Common myeloid progenitor, CD34-positive (primary cell): ENCODE measurements at places on chromosomes 1 and 21.

GRCh38 chr1:1348420-1349255 is 580 bp downstream of the DVL1 start:
- DNase-seq = peak; percentile 35

DNA sequence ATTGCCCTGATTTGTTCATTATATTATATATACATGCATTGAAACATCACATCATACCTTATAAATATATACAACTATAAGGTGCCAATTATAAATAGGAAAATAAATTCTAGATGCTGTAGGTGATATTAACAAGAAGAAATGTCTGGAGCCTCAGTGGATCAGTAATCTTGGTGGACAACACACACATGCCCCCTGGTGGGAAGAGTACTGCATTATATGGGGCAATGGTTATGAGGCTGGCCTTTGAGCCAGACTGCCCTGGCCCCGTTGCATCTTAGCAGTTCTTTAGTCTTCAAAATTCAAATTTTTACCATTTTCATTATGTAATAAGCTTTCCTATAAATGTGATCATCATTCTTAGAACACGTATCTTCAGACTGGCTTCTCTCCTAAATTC is 335.0 kb upstream of the GREM2 start:
- no peak for DNase-seq

DNA sequence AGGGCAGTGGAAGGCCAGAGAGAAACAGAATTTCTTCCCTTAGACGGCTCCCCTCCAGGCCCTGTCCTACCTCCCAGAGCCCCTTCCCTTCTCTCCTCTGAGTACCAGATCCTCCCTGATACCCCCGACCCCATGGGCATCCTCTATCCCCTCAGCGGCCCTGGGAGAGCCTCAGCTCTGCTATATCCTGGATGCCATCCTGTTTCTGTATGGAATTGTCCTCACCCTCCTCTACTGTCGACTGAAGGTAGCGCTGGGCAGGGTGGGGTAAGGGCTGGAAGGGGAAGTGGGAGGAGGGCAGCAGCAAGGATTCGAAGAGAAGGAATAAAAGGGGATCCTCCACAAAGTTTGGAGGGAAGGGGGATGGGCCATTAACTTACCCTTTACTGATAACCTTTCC is 2.7 kb downstream of the FCER1G start:
- no peak for DNase-seq

GRCh38 chr1:15937146-15937545 is 38.8 kb downstream of the ZBTB17 start:
- no peak for DNase-seq

DNA sequence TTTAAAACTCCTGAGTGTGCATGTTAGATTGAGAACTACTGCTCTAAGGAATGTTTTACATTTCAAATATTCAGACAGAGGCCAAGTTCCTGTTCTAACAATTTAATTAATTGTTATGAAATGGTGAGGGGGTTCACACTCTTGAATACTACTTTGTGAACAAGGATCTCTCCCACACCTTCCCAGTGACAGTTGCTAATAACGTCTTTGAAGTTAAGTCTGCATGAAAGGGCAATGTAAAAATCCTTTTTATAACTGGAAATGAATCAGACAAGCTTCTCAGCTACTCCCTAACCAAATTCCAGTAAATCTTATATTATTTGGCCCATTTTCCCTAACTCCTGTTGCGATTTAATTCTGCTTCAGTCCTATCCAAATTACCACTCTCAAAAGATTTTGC is 828.5 kb upstream of the ADAMTS5 start:
- DNase-seq = no peak

GRCh38 chr1:244100704-244101453 is 49.8 kb downstream of the ZBTB18 start:
- peak; percentile 91 for DNase-seq

DNA sequence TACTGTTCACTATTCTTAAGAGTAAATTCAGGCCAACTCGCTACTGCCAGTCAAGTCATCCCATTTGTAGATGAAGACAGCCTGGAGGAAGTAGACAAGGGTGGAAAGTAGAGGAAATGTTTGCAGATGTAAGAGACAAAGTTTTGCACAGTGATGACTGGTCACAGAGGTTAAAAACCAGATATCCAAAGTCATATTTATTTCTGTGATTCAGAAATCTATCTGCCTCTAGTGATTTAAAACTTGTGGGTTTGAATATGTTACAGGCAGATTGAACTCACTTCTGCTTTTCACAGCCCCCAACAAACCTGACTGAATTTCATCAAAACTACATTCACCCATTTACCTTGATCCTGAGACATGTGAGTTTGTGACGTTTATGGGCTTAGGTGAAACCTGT is 484.7 kb upstream of the C1orf87 start:
- peak; percentile 82 for DNase-seq

GRCh38 chr1:74822851-74823401 is 90.0 kb downstream of the TYW3 start:
- DNase-seq = no peak

DNA sequence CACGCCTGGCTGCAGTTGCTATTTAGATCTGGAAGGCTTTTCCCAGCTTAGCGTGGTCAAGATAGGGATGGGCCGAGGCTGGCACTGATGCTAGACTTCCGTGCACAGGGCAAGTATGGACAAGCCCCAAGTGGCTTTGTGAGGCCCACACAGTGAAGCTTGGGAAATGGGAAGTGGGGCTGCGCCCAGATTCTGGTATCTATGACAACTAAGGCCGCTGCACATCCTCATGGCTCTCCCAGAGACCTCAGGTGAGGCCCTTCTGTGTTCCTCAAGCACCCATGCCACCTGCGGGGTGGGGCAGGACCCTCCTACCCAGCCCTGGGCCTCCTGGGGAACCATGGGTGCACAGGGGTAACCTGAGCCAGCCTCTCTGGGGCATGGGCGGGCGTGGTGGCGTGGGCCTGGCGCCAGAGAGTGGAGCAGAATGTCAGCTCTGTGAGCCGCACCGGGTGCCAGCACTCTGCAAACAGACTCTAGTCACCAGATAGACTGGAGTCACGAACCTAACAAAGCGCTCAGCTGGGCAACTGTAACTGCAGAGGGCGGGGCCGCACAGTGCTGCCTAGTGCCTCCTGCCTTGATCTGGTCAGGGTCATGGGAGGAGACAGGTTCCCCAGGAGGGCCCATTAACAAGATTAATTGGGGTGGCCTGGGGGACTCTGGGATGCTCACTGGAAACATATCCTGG is 46.4 kb downstream of the ELF3 start:
- DNase-seq = no peak

DNA sequence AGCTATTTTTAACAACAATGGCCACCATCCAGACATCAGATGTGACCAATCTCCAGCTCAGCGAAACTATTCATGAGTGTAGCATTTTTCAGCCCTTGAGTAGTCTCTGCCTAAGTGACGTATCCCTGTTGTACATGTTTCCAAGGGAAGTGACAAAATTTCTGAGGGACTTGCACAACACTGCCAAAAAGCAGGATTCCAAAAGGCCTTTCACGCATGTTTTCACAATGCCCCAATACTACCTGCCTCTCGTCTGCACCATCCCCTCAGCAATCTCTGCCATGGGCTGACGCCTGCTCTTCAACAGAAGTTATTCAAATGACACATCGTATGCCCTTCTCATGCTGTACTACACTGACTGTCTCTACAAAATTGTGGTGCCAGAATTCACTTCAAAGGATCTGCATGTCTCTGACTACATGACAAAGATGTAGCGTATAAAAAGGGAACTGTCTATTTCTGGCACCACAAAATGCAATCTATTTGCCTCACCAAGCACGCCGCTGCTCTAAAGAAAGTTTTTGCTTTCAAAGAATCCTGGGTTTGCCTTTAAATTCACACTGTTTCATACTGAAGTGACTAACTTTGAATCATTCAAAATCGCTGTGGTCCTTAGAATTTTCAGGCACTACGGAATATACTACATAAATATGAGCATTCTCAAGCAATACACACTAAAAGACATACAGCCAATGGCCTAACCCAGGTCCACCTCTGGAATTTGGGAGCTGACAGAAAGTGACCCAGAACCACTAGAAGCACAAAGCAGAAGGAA is 32.9 kb downstream of the JAK1 start:
- DNase-seq = peak; percentile 19

- no peak for DNase-seq
Measured at GRCh38 chr1:215484171-215484939, 82.7 kb upstream of the KCTD3 start.

- no peak for DNase-seq
Measured at GRCh38 chr21:46189213-46189958, 5.1 kb upstream of the SPATC1L start.

- DNase-seq = no peak
Measured at GRCh38 chr21:38315122-38315521, 58.3 kb downstream of the KCNJ15 start.

DNA sequence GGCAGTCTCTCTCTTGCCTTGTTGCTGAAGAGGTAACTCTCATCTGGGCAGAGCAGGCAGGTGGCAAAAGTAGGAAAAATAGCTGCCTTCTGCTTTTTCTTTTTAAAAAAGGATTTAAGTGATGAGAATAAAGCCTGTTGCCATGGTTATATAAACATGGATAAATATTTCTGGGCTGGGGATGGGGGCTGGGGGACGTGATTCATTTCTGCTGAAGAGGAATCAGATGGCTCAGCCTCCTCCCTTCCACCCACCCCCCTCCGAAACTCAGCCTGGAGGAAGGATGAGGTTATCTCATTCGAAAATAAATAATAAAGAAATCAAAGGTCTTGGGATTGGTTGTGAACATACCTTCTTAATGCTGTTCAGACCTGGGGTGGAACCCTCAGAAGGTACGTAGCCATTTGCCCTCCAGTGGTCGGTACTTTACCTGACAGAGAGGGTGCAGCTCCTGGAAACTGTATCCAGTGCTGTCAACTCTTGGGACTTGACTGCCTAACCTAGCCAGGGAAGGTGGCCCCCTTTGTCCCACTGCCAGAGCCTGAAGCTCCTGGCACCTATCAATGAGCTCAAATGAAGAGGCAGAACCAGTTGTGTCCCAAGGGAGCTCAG is 3.8 kb upstream of the INKA2 start:
- peak; percentile 85 for DNase-seq

DNA sequence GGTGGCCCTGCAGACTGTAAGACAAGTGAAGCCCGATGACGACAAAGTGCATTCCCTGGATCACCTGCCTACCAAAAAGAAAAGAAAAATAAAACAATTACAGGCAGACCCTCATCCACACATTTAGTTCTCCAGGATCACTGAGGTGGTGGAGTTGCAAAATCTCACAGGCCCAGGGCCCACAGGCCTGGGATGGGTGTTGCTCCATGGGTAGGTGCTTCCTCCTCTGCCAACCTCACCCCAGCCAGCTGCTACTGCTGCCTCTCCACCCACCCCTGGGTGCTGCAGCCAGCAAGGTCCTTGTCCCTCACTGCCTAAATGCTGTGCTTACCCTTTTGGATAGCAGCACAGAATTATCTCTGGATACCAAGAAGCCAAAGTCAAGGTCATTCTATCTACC is 146.4 kb upstream of the GALNT2 start:
- no peak for DNase-seq

DNA sequence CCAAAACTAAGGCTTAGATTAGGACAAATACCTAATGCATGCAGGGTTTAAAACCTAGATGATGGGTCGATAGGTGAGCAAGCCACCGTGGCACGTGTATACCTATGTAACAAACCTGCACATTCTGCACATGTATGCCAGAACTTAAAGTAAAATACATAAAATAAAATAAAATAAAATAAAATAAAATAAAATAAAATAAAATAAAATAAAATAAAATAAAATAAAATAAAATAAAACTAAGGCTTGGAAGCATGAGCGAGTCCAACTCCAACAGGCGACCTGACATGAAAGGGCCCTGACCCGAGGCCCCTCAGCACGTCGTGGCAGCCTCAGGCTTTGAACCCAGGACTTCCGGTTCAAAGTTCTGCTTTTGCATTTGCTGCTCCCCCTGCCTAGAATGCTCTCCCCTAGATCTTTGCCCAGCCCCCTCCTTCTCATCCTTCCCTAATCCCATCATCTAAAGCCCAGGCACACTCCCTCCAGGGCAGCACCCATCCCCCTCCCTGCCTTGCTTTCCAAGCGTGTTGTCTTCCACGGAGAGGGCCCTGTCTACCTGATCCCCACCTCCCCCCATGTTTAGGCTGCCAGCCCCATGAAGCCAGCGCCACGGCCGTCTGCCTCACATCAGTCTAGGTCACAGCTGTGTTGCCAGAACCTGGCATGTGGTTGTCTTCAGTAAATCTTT is 64.3 kb downstream of the TAS1R2 start:
- no peak for DNase-seq

DNA sequence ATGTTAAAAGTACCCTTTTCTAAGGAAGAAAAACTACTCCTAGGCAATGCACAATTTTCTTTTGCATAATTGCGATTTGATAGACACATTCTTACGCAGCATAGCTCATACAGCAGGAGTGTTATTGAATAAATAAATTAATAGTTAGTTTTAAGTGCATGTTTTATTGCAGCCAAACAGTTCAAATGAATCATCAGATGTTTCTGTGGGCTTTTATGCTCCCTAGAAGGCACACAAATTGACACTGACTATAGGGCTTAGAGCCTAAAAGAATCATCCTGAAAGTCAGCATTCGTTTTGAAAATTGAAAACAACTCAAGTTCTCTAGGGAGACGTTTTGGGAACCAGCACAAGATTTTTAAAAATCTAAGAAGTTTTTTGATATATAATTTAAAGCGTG is 411.9 kb downstream of the HLX start:
- no peak for DNase-seq

DNA sequence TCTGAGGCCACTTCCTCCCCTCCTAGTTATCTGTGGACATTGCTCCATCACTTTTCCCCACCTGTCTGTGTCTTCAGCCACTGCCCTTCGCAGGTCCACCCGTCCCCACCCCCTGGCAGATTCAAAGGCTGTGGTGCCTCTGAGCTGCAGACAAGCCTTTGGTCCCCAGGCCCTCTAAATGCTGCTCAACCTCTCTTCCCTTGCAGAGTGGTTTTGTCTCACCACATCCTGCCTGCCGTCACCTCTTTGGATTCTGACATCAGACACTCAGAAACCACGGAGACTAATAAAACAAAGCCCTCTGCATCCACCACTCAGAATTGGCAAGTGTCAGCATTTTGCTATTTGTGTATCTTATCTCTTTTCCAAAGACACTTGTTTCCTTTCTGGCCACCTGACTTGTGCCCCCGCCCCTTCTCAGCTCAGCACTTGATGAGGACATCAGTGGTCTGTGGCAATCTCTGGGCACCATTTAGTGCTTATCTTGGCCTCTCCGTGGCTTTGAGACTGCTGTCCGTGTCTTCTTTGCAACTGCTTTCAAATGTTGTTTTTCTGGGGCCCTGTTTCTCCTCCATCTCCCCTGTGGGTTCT is 7.7 kb downstream of the CNIH3 start:
- DNase-seq = peak; percentile 98
